ENCODE measurements at places on chromosomes 2 and 18.
A peak's percentile ranks its signal among the peaks of the same experiment; 100 is the strongest.

DNA sequence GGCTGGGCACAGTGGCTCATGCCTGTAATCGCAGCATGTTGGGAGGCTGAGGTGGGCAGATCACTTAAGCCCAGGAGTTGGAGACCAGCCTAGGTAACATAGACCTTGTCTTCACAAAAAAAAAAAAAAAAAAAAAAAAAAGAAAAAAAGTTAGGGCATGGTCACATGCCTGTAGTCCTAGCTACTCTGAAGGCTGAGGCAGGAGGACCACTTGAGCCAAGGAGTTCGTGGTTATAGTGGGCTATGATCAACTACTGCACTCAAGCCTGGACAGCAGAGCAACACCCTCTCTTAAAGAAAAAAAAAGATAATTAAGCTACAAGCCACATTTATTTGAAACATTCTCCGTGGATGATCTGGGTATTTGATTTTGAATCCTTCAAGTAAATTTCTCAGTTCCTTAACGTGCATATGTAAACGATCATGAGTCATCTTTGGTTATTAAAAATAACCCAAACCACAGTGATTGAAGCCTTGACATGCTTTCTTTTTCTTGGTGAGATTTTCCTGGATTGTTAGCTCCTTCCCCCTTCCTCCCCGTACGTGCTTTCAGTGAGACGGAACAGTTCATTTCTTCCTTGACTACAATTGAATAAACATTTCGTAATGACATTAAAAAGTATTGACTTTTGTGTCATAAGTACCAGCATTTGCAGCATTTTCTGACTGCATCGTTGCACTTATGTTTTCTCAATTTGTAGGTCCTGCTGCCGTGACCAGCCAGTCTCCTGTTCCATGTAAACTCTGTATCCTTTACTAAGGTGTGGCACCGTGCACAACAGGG, 20.3 kb downstream of the RMC1 start:
- DNase-seq = peak; percentile 40

DNA sequence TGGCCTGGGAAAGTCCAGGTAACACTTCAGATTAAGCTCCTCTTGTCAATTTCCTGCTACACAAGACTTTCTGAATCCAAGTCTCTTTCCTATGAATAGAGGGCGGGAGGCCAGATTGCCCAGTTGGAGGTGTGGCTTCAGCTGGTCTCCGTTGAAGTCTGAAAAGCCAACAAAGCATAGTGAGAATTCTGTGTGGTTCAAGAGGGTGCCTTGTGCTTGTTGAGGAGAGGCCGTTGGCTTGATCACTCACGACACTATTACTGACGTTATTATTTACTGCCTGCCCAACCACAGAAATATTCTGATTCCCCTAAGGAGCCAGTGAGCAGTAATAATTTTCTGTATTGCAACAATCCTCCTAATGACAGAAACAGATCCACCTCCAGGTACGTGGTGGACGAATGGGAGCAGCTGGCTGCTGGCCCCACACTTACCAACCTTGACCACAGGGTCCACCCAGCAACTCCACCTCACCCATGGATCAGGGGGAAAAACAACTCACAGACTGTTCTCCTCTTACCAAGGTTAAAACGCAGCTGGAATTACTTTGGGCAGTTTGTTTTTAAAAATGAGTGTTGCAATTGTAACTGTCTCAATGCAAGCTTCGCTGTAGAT, 21.9 kb downstream of the NRP2 start:
- DNase-seq = no peak

- DNase-seq = no peak
Observed at GRCh38 chr2:65788556-65788955, 356.2 kb upstream of the SPRED2 start.

DNA sequence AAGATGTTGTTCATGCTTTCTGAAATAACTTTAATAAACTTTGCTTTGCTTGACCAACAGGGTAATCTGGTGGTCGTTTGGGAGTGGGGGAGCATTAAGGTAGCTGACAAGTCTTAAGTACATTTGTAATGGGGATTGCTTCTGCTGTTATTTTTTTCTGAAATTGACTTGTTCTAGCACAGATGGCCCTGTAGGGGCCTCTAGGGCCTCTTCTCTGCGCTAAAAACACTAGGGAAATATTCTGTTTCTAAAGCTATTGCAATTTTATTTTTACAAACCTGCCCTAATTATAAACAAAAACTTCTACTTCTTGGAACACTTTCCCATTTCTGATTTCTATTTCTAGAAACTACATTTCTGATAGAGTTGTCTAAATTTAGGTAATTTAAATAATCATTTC, 191.3 kb upstream of the KCNJ3 start:
- DNase-seq = no peak

DNA sequence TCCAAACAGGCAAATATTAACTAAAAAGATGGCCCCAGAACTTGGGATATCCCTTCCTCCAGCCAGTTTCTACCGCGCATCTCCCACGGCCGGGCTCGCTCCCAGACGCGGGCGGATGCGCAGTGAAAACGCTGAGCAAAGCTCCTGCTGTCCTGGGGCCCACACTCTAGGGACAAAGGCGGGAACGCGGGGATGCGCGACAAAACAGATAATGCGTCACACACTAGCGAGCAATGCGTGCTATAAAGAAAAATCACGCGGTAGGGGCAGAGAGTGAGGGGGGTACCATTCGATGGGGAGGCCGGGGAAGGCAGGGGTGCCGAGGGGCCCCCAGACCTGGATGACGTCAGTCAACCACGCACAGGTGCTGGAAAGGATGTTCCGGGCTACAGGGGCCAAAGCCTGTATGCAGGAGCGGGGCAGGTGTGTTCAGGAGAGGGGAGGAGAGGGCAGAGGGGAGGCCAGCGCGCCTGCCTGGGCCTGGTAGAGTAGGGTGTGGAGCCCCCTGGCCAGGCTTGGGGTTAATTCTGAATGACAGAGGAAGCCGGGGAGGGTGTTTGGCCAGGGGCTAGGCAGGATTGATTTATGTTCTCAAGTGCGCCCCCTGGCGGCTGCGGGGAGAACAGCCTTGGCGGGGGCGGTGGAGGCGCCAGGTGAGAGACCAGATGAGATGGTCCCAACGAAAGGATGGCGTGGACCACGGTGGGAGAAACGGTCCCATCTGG, 14.9 kb upstream of the ITM2C start:
- DNase-seq = peak; percentile 81

- DNase-seq = no peak
Observed at GRCh38 chr18:43581936-43582519, 304.7 kb upstream of the SYT4 start.

GRCh38 chr2:177328056-177328455, 63.5 kb upstream of the NFE2L2 start:
- DNase-seq = no peak

DNA sequence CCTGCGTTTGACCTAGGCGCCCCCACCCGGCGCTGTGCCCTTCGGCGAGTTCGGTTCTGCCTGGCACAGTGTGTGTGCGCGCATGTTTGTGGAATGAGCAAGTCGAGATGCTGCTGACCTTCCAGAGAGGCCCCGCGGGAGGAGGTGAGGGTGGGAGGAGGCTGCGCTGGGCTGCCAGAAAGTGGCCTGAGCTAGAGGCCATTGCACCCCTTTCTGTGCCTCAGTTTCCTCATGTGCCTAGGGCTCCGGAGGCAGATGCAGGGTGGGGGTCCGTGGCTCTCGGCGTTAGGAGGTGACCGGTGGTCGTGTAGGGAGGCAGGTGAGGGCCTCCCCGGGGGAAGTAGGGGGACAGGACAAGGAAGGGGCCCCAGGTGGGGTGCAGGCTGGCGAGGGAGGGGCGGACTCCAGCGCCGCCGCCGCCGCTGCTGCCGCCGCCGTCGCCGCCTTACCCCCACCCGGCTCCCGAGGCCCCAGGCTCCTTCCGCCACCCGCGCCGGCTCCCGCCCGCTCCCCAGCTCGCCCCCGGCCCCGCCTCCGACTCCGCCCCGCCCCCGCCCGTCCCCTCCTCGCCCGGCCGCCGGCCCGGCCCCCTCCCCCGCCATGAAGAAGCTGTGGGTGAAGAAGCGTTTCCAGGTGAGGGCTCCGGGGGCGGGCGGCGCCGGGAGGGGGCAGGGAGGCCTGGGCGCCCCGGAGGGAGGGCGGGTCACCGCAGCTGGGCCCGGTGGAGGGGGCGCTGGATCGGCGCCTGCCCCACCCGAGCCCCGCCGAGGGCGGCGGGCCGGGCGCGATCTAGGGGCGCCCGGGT, 7.0 kb downstream of the SPEG start:
- DNase-seq = peak; percentile 86

DNA sequence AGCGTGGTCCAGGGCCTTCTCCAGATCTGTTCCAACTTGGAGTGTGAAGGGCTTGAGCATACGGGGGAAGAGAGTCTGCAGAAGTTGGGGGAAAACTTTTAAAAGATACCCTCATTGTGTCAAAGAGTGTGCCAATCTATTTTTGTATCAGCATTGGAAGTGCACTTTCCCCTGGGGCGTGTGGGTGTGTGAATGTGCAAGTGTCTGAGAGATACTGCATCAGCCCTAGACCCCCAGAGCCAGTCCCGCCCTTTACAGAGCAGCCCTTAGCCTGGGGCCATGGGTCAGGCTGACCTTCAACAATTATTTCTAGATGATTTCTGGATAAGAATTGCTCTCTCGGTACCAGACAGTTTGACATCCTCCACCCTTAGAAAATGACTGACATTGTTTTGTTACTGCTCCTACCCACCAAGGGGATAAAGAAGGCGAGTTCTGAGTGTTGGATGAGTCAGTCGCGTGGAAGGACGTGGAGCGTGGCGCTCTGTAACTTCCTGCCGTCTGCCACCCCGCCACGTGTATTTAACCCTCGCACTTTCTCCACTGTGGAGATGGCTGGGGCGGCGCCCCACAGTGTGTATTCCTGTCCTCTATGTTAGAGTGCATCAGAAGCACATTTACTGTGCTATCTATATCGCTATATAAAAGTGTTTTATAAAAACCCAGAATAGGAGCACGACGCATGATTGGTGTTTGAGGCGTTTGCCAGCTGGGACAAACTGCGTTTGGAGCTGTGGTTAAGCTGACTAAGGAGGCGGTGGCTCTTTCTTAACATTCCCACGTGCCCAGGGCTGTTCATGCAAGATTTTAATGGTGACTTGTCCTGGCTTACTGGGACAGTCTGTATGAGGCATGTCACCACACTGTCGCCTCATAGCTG, 122.6 kb downstream of the CABLES1 start:
- no peak for DNase-seq

GRCh38 chr2:128685841-128686496, 367.3 kb upstream of the HS6ST1 start:
- peak; percentile 3 for DNase-seq

Measured in GM13977 (cell line).